ENCODE measurements at places on chromosomes 6 and 20. TPM values are rescaled to one million over a fixed set of nuclear protein-coding genes. Genes with fewer than 3 reads are reported as not detected.
A peak's percentile ranks its signal among the peaks of the same experiment; 100 is the strongest.

Gene LY6G5B
- 1.4 TPM for total RNA-seq

Gene LAMA2
- total RNA-seq: 17.0 TPM

Gene RFX6
- not detected for total RNA-seq

Gene CTAGE9
- not detected for total RNA-seq

Gene ZNF391
- 0.37 TPM for total RNA-seq

Gene DTNBP1
- 6.0 TPM for total RNA-seq

Gene SLC17A9
- total RNA-seq: 73.1 TPM

Gene ZNF341
- total RNA-seq: 0.79 TPM

Gene RBBP8NL
- 0.14 TPM for total RNA-seq

Gene PAK5
- not detected for total RNA-seq

Gene SLC17A2
- 88.1 TPM for total RNA-seq

Gene SLC26A8
- 0.09 TPM for total RNA-seq

Gene TFAP2D
- not detected for total RNA-seq

Gene ZKSCAN3
- total RNA-seq: 2.8 TPM

GRCh38 chr20:51886891-51887608 is 84.7 kb upstream of the SALL4 start:
- no peaks in the 10 kb centered on the region for H3K36me3 ChIP-seq
- no peaks in the 10 kb centered on the region for H3K27me3 ChIP-seq
- no peak overlapping the region for H3K4me3 ChIP-seq
- H3K27ac ChIP-seq: no peak overlapping the region
- no peaks in the 10 kb centered on the region for H3K4me1 ChIP-seq

DNA sequence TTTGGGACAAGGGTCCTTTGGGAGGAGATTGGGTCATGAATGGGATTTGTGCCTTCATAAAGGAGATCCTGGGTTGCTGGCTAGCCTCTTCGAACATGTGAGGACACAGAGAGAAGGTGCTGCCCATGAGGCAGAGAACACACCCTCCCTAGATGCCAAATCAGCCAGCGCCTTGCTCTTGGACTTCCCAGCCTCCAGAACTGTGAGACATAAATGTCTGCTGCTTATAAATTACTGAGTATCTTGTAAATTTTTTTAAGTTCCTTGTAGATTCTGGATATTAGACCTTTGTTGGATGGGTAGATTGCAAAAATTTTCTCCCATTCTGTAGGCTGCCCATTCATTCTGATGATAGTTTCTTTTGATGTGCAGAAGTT is 297.5 kb upstream of the FOXQ1 start:
- H3K27me3 ChIP-seq: no peaks in the 10 kb centered on the region
- H3K27ac ChIP-seq: no peak overlapping the region
- no peaks in the 10 kb centered on the region for H3K36me3 ChIP-seq
- no peaks in the 10 kb centered on the region for H3K4me1 ChIP-seq

- H3K4me1 ChIP-seq: no peaks in the 10 kb centered on the region
- no peak overlapping the region for H3K27ac ChIP-seq
- H3K27me3 ChIP-seq: peaks cover 4% of the 10 kb centered on the region
- H3K4me3 ChIP-seq: no peak overlapping the region
These were observed 36.4 kb upstream of the STXBP5 start for GRCh38 chr6:147167576-147168461.

DNA sequence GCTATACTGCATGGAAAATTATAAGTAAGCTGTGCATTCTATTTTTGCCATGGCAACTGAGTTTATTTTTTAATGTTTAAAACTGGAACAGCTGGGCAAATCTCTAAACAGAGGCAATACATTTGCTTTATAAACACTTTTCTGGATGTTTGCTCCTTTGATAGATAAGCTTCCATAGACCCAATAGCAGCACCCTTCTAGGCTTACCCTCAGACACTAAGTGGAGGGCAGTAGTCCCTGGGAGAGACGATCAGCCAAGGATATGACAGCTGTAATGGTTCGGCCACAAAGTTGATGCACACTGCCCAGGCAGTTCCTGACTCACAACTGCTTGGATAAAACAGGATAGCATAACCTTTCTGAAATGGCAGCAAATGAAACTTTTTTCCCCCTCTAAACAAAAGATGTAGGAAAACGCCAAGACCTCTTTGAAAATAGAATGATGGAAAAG is 8.5 kb upstream of the MRPS10 start:
- H3K27ac ChIP-seq: no peak overlapping the region
- no peak for DNase-seq
- H3K27me3 ChIP-seq: no peaks in the 10 kb centered on the region
- no peak overlapping the region for H3K4me3 ChIP-seq
- no peaks in the 10 kb centered on the region for H3K36me3 ChIP-seq

GRCh38 chr6:12844284-12845223 is 128.0 kb downstream of the PHACTR1 start:
- H3K27ac ChIP-seq: no peak overlapping the region
- no peak overlapping the region for H3K4me3 ChIP-seq
- H3K27me3 ChIP-seq: peaks cover 5% of the 10 kb centered on the region

GRCh38 chr6:157478926-157479325 is 97.9 kb downstream of the ZDHHC14 start:
- H3K4me1 ChIP-seq: peaks cover 7% of the 10 kb centered on the region
- H3K36me3 ChIP-seq: no peaks in the 10 kb centered on the region
- DNase-seq: no peak
- H3K27ac ChIP-seq: no peak overlapping the region
- H3K27me3 ChIP-seq: no peaks in the 10 kb centered on the region

DNA sequence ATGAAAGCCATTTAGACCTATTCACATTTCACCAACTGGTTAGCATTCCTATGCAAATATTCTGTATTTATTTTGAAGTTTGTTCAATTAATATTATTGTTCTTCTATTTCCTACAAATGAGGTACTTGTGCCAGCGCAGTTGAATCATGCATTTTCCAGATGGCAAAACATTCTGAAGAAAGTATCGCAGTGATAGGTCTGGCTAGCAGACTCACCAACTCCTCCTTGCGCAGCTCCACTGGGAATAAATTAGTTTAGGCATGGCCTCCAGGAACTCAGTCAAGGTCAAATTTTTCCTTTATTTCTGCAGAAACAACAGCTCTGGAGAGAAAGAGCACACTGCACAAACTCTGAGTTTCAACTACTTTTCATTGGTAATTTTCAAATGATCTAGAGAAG is 437.7 kb downstream of the COL12A1 start:
- H3K4me3 ChIP-seq: no peak overlapping the region
- H3K27ac ChIP-seq: no peak overlapping the region
- no peaks in the 10 kb centered on the region for H3K4me1 ChIP-seq
- H3K27me3 ChIP-seq: peaks cover 2% of the 10 kb centered on the region
- no peak for DNase-seq
- H3K36me3 ChIP-seq: no peaks in the 10 kb centered on the region

DNA sequence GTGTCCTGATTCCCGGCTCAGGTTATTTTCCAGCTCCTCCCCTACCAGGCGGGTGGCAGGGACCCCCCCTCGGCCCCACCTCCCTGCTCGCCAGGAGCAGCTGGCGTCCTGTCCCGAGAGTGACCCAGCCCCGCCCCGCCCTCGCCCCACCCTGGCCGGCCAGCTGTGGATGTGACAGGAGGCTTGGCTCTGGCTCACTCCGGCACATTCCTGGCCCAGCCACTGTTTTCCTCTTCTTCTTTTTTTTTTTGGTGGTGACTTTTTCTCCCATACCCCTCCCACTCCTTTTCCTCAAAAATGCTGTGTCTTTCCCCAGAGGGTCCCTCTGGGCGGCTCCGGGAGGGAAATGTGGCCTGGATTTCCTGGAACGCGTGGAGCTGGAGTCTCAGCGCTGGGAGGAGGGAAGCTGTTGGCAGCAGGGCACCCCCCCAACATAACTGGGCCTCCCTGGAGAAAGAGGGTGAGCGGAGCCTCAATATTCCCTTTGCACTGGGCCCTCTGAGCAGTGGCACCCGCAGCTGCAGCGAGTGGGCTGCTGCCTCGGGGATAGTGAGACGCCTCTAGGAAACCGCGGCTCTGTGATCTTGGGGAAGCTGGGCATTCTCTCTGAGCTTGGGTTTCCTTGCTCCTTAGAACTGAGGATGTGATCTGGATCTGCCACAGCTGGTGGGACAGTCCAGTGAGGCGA is 28.3 kb upstream of the CSNK2A1 start:
- no peaks in the 10 kb centered on the region for H3K4me1 ChIP-seq
- H3K36me3 ChIP-seq: no peaks in the 10 kb centered on the region
- H3K27me3 ChIP-seq: no peaks in the 10 kb centered on the region
- no peak overlapping the region for H3K27ac ChIP-seq
- DNase-seq: no peak
- no peak overlapping the region for H3K4me3 ChIP-seq

DNA sequence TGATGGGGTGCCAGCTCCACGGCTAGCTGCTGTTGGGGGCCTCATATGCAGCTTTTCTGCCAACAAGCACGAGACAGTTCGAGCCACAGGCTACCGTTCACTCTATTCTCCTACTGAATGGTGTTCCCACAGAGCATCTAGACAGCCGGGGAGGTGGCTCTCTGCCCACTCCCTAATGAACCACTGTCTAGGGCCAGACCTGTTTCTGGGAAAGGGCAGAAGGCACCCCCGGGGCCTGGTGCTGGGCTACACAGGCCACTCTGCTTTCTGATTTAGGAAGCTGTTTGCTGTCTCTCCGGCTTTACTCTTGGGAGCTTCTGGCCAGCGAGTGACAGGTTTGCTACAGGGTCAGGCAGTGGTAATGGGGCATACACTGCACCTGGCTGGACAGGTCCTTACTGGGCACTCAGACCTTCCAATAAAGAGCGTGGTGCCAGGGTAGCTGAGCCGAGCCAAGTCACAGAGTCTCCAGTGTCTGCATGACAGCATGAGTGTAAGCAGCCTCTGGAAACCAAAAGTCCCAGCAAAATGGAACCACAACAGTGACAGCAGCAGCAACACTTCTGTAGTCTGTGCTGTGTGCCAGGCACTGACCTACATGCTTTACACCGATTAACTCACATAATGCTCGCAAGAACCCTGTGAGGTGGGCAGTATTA is 8.4 kb downstream of the CCDC167 start:
- H3K27ac ChIP-seq: no peak overlapping the region
- DNase-seq: no peak
- H3K36me3 ChIP-seq: no peaks in the 10 kb centered on the region

DNA sequence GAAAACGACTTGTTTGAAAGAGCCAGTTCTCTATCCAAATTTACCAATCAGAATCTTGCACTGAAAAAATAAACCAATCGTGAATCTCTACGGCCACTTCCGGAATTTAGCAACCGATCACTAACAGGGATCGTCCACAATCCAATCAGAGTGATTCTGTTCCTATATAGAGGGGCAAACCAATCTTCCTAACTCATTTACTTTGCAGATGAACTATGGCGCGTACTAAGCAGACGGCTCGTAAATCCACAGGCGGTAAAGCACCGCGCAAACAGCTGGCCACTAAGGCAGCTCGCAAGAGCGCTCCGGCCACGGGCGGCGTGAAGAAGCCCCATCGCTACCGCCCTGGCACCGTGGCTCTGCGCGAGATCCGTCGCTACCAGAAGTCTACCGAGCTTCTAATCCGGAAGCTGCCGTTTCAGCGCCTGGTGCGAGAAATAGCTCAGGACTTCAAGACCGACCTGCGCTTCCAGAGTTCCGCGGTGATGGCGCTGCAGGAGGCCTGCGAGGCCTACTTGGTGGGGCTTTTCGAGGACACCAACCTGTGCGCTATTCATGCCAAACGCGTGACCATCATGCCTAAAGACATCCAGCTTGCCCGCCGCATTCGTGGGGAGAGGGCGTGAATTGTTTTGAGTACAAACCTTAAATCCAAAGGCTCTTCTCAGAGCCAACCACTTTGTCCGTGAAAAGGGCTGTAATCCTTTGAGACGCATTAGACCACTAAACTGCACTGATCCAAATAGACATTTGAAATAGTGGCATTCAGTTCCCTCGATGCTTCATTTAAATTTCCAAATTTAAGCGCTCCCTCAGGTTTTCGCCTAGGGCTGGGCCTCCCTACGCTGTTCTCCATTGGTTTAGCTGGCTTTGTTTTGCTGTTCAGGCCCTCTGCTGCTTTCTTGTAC is 138.0 kb downstream of the HFE start:
- peak overlapping the region; percentile 44 for H3K4me3 ChIP-seq
- DNase-seq: peak; percentile 62
- H3K27ac ChIP-seq: no peak overlapping the region
- no peaks in the 10 kb centered on the region for H3K4me1 ChIP-seq

- DNase-seq: no peak
- no peaks in the 10 kb centered on the region for H3K27me3 ChIP-seq
- H3K4me3 ChIP-seq: no peak overlapping the region
- no peaks in the 10 kb centered on the region for H3K36me3 ChIP-seq
These were observed 36.7 kb upstream of the CCN6 start for GRCh38 chr6:112017169-112017568.

DNA sequence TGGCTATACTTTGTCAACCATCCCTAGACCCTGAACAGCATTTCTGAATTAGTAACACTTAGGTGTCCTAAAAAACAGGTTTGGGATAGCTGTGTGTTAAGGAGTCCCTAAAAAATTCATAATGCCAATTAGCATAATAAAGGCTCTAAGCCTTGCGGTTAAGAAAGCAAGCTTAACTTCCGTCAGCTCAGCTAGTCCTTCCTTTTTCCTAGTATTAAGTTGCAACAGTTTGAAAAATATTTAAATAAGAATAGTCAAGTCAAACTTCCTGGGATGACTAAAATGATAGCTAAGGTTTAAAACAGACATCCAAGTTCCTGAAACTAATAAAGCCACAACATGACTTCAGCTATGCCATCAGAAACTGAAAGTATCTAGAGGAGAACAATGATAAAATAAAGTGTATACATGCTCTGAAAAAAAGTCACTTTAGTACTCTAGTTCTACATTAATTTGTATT is 3.5 kb downstream of the AKIRIN2 start:
- H3K27ac ChIP-seq: peak overlapping the region; percentile 98
- DNase-seq: no peak
- peaks cover 18% of the 10 kb centered on the region for H3K4me1 ChIP-seq
- peak overlapping the region; percentile 73 for H3K4me3 ChIP-seq

GRCh38 chr20:36219671-36220220 is 16.5 kb upstream of the AAR2 start:
- H3K36me3 ChIP-seq: no peaks in the 10 kb centered on the region
- no peaks in the 10 kb centered on the region for H3K4me1 ChIP-seq
- no peak for DNase-seq

DNA sequence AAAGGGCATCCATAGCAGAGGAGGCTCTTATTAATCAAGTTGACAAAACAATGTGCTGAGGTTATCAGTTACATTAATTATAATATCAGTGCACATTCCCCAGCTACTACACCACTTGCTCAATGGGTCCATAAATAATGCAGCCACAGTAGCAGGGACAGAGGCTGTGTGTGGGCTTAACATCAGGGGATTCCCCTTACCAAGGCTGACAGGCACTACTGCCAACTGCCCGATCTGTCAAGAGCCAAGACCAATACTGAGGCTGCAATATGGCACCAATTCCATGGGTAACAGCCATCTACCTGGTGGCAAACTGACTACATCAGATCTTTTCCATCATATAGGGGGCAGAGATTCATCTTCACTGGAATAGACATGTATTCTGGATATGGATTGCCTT is 22.0 kb downstream of the CD164 start:
- peaks cover 19% of the 10 kb centered on the region for H3K36me3 ChIP-seq
- no peak overlapping the region for H3K27ac ChIP-seq
- H3K27me3 ChIP-seq: no peaks in the 10 kb centered on the region
- no peak for DNase-seq

DNA sequence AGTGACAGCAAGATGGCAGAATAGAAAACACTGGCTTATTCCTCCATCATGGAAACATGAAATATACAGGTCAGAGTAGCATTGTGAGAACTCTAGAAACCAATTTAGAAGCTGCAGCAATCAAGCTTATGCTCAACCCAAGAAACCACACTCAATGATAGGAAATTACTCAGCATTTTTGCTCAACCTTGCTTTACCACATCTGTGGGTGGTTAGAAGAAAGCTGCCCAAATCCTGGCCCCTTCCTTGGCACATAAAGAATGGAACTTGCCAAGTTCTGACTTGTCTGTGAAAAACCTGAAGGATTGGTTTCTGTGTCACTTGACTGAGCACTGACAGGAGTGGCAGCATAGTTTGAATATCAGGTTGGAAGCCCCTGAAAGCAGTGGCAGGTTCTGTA is 108.0 kb upstream of the MOCS1 start:
- H3K4me3 ChIP-seq: no peak overlapping the region
- no peaks in the 10 kb centered on the region for H3K4me1 ChIP-seq
- H3K27me3 ChIP-seq: no peaks in the 10 kb centered on the region
- DNase-seq: no peak
- no peaks in the 10 kb centered on the region for H3K36me3 ChIP-seq

All from liver (tissue), 10 donors.